GM13976 (cell line): ENCODE measurements at places on chromosomes 11 and 22.

GRCh38 chr22:31160328-31160978, 471 bp downstream of the RNF185 start:
- DNase-seq, result no peak

GRCh38 chr11:105911454-105911853, 110.6 kb downstream of the MSANTD4 start:
- DNase-seq, result no peak

- peak; percentile 69 for DNase-seq
These were observed 17.0 kb upstream of the PSMA1 start for GRCh38 chr11:14537134-14537599.

DNA sequence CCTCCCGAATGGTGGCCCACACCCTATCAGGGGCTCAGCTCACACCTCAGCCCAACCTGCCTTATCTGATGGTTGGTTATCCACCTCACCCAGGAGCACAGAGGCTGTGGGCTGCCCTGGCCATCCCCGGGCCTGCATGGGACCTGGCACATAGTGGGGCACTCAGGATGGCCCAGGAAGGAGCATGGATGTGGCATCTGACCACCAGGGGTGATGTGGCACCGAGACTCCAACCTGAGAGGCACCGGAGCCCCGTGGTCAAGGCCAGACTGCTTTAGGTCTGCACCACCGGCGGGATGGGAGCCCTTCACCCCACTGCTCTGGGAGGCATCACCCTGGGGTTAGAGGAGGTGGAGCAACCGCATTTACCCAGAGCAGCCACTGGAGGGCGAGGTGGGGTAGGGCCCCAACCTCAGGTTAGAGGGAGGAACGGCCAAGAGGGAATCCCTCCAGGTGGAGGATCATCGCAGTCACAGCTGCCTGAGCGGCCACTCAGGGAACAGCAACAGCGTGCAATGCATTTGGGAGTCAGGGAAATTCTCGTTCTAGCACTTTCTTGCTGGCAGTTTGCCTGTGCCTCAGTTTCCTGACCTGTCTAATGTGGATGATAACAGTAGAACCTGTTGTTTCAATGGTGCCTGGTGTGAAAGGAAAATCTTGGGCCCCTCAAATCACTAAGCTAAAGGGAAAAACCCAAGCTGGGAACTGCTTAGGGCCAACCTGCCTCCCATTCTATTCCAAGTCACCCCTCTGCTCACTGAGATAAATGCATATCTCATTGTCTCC, 52.9 kb upstream of the CARS1 start:
- peak; percentile 79 for DNase-seq

DNA sequence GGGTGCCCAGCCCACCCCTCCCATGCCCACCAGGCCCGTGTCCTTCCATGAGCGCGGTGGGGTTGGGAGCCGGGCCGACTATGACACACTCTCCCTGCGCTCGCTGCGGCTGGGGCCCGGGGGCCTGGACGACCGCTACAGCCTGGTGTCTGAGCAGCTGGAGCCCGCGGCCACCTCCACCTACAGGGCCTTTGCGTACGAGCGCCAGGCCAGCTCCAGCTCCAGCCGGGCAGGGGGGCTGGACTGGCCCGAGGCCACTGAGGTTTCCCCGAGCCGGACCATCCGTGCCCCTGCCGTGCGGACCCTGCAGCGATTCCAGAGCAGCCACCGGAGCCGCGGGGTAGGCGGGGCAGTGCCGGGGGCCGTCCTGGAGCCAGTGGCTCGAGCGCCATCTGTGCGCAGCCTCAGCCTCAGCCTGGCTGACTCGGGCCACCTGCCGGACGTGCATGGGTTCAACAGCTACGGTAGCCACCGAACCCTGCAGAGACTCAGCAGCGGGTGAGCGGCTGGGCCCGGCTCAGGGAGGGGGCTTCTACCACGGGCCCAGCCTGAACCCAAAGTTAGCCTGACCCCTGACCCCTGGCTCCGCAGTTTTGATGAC, 3.0 kb downstream of the PKP3 start:
- DNase-seq, result peak; percentile 92

- DNase-seq, result no peak
These were observed 102.4 kb upstream of the CADM1 start for GRCh38 chr11:115606498-115607220.

- DNase-seq, result no peak
These were observed 35.6 kb upstream of the TMEM123 start for GRCh38 chr11:102488208-102488607.

- DNase-seq, result no peak
These were observed 21.6 kb downstream of the MAFF start for GRCh38 chr22:38223289-38223960.

GRCh38 chr22:29580200-29580810, 608 bp downstream of the NIPSNAP1 start:
- DNase-seq, result peak; percentile 65

DNA sequence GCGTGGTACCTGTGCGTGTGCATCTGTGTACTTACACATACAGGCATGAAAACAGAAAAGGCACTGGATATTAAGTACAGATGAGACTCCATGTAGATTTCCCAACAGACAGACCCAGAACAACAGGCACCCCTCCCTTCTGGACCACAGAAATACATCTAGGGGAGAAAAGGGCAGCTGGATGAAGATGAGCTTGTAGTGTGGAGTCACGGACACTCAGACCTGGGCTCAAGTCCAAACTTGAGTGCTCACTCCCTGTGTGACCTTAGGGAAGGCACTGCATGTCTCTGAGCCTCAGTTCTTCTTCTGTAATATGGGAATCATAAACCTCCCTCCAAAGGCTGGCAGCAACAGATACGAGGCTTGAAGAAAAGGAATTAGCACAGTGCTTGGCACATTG, 108.9 kb downstream of the GALNT18 start:
- no peak for DNase-seq
